Aorta (tissue), 5 donors: ENCODE measurements at places on chromosomes 13 and 19. TPM values are rescaled to one million over a fixed set of nuclear protein-coding genes. Genes with fewer than 3 reads are reported as not detected.
A peak's percentile ranks its signal among the peaks of the same experiment; 100 is the strongest.

DNA sequence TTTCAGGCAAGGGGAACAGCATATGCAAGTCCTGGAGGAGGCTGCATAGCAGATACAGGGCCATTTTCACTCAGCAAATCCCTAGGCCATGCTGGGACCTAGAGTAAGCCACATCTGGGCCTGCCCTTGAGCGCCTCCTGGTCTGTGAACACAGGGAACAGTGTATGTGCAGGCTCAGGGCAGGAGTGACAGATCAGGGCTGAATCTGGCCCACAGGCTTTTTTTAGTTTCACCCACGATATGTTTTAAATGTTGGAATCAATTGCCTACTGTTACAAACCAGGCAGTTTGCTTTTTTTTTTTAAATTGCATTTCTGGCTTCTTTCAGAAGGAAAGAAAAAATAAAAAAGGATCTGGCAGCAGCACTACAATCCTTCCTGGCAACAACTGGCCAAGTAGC is 1.5 kb upstream of the TMEM145 start:
- H3K36me3 ChIP-seq = no peaks in the 10 kb centered on the region
- no peak overlapping the region for H3K4me3 ChIP-seq
- DNase-seq = no peak

DNA sequence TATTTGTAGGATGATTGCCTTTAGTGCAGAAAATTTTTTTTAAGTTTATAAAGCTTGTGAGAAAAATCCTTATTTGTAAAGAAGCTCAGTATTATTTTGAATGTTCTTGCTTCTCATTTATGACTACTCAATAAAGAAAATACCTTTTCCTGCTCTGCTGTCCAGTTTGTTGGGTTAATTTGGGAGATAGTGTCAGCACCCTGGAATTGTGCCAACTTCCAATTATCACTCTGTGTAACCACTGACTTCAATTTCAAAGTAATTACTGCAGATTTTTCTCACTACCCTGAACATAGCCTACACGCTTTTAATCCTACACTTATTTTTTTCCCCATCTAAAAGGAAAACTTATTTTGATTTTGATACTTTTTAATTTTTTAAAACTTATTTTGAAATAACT is 93.1 kb downstream of the GGACT start:
- no peak for DNase-seq
- no peak overlapping the region for H3K27ac ChIP-seq
- no peaks in the 10 kb centered on the region for H3K4me1 ChIP-seq

The LGALS7B gene
- not detected for total RNA-seq

- DNase-seq = no peak
- no peaks in the 10 kb centered on the region for H3K36me3 ChIP-seq
- H3K4me3 ChIP-seq = no peak overlapping the region
- no peaks in the 10 kb centered on the region for H3K27me3 ChIP-seq
- H3K4me1 ChIP-seq = no peaks in the 10 kb centered on the region
- H3K27ac ChIP-seq = no peak overlapping the region
Measured at GRCh38 chr19:40025938-40026596, 29.2 kb downstream of the ZNF546 start.

- DNase-seq = no peak
- no peaks in the 10 kb centered on the region for H3K27me3 ChIP-seq
- H3K4me1 ChIP-seq = no peaks in the 10 kb centered on the region
- H3K27ac ChIP-seq = no peak overlapping the region
Measured at GRCh38 chr19:50551034-50551714, 17.1 kb downstream of the LRRC4B start.

The POLD1 gene
- 26.9 TPM for total RNA-seq

The DAND5 gene
- total RNA-seq = not detected

DNA sequence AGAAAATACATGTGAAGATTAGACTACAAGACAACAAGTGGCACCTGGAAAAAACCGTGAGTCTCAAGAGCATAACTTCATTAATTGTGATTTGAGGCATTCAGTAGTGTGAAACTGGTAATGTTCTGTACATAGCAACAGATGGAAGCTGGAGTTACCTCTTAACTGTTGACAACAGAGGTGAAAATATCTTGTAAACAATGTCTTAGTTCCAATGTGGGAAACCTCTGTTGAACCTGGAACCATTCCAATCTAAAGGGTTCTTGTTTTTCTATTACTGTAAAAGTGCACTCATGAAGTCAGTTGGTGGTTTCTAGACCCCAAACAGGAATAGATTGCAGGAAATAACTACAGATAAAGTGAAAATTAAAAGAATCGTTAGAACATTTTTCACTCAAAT is 728.4 kb downstream of the SLITRK1 start:
- H3K4me3 ChIP-seq = no peak overlapping the region
- H3K4me1 ChIP-seq = no peaks in the 10 kb centered on the region
- no peak overlapping the region for H3K27ac ChIP-seq
- no peaks in the 10 kb centered on the region for H3K36me3 ChIP-seq

The ZNF708 gene
- 16.0 TPM for total RNA-seq

GRCh38 chr19:13164343-13165161 is 14.3 kb downstream of the IER2 start:
- no peaks in the 10 kb centered on the region for H3K4me1 ChIP-seq
- no peaks in the 10 kb centered on the region for H3K27me3 ChIP-seq
- no peaks in the 10 kb centered on the region for H3K36me3 ChIP-seq
- peak; percentile 72 for DNase-seq
- peak overlapping the region; percentile 54 for H3K27ac ChIP-seq
- no peak overlapping the region for H3K4me3 ChIP-seq

- H3K27me3 ChIP-seq = no peaks in the 10 kb centered on the region
- no peak overlapping the region for H3K27ac ChIP-seq
- H3K4me1 ChIP-seq = no peaks in the 10 kb centered on the region
- H3K36me3 ChIP-seq = no peaks in the 10 kb centered on the region
- H3K4me3 ChIP-seq = no peak overlapping the region
Measured at GRCh38 chr19:19624032-19624570, 3.9 kb downstream of the LPAR2 start.

DNA sequence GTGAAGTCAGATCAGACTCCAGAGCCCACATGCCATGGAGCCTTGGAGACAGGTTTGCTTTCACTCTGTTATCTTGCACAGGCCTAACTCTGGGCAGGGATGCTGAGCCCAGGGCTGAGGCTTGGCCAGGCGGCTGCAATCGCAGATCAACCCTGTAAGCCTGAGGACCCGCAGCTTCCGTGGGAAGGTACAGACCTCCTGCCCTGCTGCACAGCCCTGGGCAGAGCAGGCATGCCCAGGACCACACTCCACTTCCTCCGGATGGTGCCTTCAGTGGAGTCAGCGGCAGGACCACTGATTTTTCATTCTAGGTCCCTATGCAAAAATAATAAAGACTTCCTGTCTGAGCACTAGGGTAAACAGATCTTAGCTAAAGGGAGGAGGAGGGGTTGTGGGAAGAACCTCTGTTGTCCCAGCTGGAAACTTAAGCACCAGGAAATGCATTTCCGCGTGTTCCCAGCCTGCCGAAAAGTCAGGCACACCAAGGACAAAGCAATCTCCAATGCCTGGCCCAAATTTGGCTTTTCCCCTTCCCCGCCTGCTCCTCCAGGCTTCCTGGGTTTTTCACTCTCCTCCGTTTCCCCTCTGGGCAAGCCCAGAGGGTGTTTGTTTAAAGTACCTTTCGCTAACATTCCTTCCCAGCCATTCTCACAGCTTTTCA is 87.3 kb downstream of the KCTD15 start:
- no peak overlapping the region for H3K27ac ChIP-seq
- H3K27me3 ChIP-seq = no peaks in the 10 kb centered on the region
- no peaks in the 10 kb centered on the region for H3K36me3 ChIP-seq
- no peak overlapping the region for H3K4me3 ChIP-seq
- H3K4me1 ChIP-seq = no peaks in the 10 kb centered on the region
- DNase-seq = peak; percentile 68

- no peak within 1 kb of the TSS for H3K4me3 ChIP-seq
- no peaks in the 10 kb centered on the region for H3K36me3 ChIP-seq
- no peak within 1 kb of the TSS for H3K27ac ChIP-seq
- no peaks in the 10 kb centered on the region for H3K4me1 ChIP-seq
Measured at GRCh38 chr19:50969413-50969760, at the start of gene KLK6. Gene KLK6 (minus strand): TSS chr19:50969591. CDS start chr19:50968104, 1,487 bp downstream.

GRCh38 chr19:958967-959855 is 24.9 kb upstream of the WDR18 start:
- H3K36me3 ChIP-seq = no peaks in the 10 kb centered on the region
- H3K27me3 ChIP-seq = no peaks in the 10 kb centered on the region
- H3K4me3 ChIP-seq = no peak overlapping the region
- no peak for DNase-seq
- no peaks in the 10 kb centered on the region for H3K4me1 ChIP-seq

The DPP9 gene
- 46.1 TPM for total RNA-seq

DNA sequence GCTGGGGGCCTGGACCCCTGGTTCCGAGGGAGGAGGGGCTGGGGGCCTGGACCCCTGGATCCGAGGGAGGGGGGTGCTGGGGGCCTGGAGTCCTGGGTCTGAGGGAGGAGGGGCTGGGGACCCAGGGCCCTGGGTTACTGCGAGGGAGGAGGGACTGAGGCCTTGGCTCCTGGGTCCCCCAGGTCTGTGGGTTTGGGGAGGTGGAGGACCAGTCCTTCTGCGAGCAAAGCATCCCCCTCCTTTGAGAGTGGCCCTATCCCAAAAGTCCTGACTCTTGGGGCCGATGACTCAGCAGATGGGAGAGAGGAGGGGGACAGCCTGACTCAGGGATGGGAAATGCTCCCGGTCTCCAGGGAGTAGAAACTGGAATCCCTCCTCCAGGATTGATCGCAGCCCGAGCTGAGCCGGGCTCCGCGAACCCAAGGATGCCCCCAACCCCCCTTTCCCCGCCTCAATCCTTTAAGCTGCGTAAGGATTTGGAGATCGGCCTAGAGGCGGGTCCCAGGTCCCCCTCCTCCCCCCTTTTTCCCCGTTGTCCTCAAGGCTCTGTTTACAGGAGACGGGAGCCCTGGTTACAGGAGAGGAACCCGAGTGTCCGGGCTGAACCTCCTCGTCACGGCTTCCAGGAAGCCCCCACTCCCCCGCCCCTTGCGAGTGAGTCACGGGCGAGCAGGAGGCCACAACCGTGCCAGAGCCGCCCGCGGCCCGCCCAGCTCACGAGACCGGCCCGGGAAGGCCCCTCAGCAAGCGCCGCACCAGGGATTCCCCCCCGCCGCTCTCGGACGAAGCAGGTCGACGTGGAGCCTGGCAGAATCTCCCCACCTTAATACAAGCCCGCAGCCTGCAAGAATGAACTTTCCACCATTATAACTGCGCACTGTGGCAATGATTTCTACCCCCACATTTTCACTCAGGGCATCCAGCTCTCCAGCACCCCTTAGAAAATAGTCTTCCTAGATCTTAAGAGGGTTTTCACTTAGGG is 3.0 kb upstream of the ZFP36 start:
- H3K27me3 ChIP-seq = no peaks in the 10 kb centered on the region
- peak; percentile 100 for DNase-seq
- no peaks in the 10 kb centered on the region for H3K4me1 ChIP-seq
- H3K36me3 ChIP-seq = peaks cover 2% of the 10 kb centered on the region
- peak overlapping the region; percentile 97 for H3K27ac ChIP-seq

DNA sequence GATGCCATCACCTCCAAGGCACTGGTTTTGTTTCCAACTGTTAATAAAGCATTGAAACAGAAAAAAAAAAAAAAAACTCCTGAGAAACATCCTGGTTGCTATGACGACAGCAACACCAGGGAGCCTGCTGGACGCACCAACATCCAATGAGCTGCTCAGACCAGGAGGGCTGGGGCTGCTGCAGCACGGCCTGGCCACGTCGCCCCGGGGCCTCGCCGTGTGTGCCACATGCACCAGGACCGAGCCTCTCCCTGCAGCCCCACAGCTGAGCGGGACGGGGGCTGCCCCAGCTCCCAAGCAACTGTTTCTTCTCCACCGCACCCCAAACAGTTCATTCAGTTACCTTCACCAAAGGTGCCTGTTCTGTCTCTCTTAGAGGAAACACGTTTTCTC is 54.5 kb downstream of the RASA3 start:
- H3K36me3 ChIP-seq = no peaks in the 10 kb centered on the region
- H3K4me3 ChIP-seq = no peak overlapping the region
- H3K4me1 ChIP-seq = no peaks in the 10 kb centered on the region
- no peaks in the 10 kb centered on the region for H3K27me3 ChIP-seq

- H3K36me3 ChIP-seq = no peaks in the 10 kb centered on the region
- no peaks in the 10 kb centered on the region for H3K27me3 ChIP-seq
- H3K27ac ChIP-seq = no peak overlapping the region
- H3K4me1 ChIP-seq = no peaks in the 10 kb centered on the region
- no peak for DNase-seq
- no peak overlapping the region for H3K4me3 ChIP-seq
Measured at GRCh38 chr13:23703246-23703860, 133.1 kb downstream of the TNFRSF19 start.

GRCh38 chr13:50838031-50838430 is 5.5 kb downstream of the DLEU7 start:
- no peaks in the 10 kb centered on the region for H3K36me3 ChIP-seq
- no peak overlapping the region for H3K27ac ChIP-seq
- DNase-seq = no peak

The SYT3 gene
- 0.45 TPM for total RNA-seq

- no peak overlapping the region for H3K4me3 ChIP-seq
- no peak for DNase-seq
- H3K36me3 ChIP-seq = no peaks in the 10 kb centered on the region
- H3K4me1 ChIP-seq = no peaks in the 10 kb centered on the region
- H3K27ac ChIP-seq = no peak overlapping the region
Measured at GRCh38 chr13:21124852-21125251, 51.5 kb downstream of the SKA3 start.

The UNC13A gene
- 2.4 TPM for total RNA-seq

- H3K36me3 ChIP-seq = no peaks in the 10 kb centered on the region
- no peaks in the 10 kb centered on the region for H3K27me3 ChIP-seq
- no peak for DNase-seq
- peaks cover 3% of the 10 kb centered on the region for H3K4me1 ChIP-seq
Measured at GRCh38 chr13:23753458-23753857, 135.7 kb downstream of the MIPEP start.

- DNase-seq = no peak
- peaks cover 9% of the 10 kb centered on the region for H3K4me1 ChIP-seq
- no peaks in the 10 kb centered on the region for H3K27me3 ChIP-seq
- H3K4me3 ChIP-seq = no peak overlapping the region
Measured at GRCh38 chr13:101572456-101572855, 120.0 kb downstream of the ITGBL1 start.

DNA sequence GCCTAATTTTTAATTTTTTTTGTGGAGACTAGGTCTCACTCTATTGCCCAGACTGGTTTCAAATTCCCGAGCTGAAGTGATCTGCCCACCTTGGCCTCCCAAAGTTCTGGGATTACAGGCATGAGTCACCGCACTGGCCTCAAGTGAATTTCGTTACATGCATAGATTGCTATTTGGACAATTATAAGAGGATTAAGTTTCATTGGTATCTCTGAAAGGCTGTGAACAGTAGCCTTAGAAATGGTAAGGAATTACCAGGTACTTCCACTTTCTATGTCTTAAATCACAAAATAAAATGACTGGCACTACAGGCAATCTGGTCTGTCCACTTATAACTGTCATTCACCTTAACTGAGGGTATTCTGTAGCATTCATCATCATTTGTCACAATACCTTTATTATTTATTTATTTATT is 2.9 kb upstream of the CCDC9 start:
- H3K4me3 ChIP-seq = no peak overlapping the region
- no peak for DNase-seq
- no peaks in the 10 kb centered on the region for H3K27me3 ChIP-seq
- no peaks in the 10 kb centered on the region for H3K36me3 ChIP-seq
- H3K4me1 ChIP-seq = no peaks in the 10 kb centered on the region
- H3K27ac ChIP-seq = no peak overlapping the region
